Karpas-422 (cell line): ENCODE measurements at places on chromosomes 3 and 15.

- no peak for DNase-seq
Measured at GRCh38 chr3:190912736-190913135, 50.2 kb upstream of the GMNC start.

DNA sequence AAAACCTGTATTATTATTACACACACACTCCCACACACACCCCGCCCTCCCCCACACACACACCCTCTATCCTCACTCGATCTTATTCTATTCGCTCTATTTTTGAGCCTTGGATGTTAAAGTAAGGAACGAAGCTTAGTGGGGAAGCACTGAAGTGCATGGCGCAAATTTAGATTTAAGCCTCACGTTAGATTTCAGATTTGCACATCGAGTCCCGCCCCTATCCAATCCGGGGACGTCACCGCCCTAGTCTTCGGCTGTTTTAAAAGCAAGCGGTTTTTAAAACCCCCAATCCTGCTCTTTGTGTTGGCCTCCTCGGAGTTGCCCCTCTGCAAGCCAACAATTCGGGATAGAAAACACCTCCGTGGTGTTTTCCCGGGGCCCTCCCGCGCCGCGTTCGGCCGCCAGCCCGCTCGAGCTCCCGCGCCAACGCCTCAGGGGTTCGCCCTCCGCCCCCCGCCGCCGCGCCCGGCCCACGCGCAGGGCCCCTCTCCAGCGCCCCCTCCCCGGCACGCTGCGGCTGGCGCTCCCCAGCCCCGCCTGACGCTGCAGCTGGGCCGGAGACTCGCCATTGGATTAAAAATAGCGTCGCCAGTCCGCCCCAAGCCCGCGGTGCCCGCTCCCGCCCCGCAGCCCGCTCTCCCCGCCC is at the start of gene USP13:
TSS of gene USP13 (plus strand) at position 594 of the 649 bp plus-strand sequence. CDS start 186 bp downstream, outside the sequence.
- DNase-seq: peak; percentile 94

GRCh38 chr15:86009727-86010126 is 69.9 kb upstream of the AGBL1 start:
- DNase-seq: no peak

GRCh38 chr3:127663151-127663550 is 9.6 kb upstream of the ABTB1 start:
- no peak for DNase-seq

GRCh38 chr3:173650596-173650995 is 253.1 kb downstream of the NLGN1 start:
- no peak for DNase-seq

DNA sequence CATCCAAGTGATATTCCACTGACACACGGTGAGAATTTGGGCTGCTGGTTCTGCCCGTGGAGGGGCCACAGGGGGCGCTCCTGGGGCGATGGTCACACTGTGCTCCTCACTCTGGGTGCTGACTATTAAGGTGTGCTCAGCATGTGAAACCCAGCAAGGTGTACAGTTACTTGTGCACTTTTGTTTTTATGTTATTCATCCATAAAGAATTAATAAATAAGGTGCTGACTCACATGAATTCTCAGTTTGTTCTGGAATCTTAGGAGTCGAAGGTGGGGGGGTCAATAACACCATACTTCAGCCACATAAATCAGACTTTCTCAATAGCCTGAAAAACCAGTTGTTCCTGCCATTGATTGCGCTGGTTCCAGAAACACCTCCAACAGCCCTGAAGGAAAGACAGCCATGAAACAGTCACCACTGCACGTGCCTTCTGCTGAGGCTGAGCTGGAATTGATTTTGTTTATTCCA is 53.5 kb upstream of the SPATA12 start:
- DNase-seq: peak; percentile 90

DNA sequence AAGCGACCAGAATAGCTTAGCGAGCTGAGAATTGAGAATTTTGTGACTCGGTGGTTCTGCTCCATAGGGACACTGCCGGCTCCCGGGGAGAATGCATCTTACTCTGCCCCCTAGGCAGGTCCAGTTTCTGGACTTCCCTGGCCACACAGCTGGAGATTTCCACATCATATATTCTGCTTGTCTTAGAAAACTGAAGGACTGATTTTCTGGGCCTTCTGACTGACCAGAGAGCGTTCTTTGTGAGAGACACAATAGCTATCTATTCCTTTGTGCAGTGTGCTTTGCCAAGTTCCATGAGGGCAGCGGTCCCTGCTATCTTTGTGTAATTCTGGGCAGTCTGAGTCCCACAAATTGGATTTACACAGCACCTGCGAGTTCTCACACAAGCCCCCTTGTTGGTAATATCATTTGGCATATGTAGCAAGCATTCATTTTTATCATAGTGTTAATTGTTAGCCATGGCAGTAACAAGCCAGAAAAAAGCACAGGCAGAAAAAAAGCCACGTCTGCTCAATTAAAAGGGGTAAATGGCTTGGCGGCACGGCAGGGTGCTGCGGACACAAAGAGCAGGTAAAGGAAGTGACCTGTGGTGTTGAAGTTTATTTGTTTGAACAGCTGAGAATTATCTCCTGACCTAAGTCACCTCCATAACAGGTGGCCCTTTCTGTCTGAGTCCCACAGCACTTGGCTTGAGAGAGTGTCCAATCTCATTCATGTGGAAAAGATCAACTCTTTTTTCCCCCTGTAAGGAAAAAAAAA is 688.7 kb downstream of the TUSC7 start:
- no peak for DNase-seq

GRCh38 chr15:52492132-52492531 is 36.5 kb downstream of the MYO5A start:
- no peak for DNase-seq

- no peak for DNase-seq
Measured at GRCh38 chr3:61780455-61781228, 219.3 kb downstream of the PTPRG start.

GRCh38 chr3:34364335-34364734 is 565.9 kb downstream of the PDCD6IP start:
- DNase-seq: no peak

DNA sequence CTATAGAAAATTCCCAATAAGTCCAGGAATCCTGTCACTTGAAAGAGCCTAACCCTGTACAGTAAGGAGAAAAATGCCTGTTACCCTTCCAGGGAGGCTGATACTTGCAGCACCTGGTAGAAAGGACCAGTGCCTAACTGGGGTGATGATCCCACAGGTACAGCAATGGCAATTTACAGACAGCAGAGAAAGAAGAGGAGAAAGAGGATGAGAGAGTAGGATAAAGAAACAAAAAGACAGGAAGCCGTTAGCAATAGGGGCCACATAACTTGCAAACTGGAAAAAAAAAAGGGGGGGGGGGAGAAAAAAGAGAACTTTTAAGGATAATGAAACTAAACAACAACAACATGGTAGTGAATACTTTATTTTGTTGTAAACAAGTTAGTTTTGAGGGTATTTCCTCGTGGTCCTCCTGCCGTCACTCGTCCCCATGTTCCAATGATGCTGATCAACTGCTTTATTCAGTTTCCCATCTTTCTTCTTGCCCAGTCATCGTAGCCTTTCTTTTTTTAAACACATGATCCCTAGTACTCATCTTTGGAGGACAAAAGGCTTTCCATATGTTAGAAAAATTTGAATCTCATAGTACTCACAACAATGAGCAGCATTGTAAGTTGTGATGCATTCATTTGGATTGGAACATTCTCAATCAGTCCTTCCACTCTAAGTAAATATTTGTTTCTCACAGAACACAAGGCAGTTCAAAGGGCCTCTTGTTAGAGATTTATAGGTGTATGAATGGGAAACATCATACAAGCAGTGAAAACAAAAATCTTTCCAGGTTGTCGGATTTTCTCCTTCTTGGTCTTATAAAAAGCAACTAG is 8.6 kb downstream of the TM4SF1 start:
- no peak for DNase-seq
